ENCODE measurements at places on chromosomes 1 and 21.

DNA sequence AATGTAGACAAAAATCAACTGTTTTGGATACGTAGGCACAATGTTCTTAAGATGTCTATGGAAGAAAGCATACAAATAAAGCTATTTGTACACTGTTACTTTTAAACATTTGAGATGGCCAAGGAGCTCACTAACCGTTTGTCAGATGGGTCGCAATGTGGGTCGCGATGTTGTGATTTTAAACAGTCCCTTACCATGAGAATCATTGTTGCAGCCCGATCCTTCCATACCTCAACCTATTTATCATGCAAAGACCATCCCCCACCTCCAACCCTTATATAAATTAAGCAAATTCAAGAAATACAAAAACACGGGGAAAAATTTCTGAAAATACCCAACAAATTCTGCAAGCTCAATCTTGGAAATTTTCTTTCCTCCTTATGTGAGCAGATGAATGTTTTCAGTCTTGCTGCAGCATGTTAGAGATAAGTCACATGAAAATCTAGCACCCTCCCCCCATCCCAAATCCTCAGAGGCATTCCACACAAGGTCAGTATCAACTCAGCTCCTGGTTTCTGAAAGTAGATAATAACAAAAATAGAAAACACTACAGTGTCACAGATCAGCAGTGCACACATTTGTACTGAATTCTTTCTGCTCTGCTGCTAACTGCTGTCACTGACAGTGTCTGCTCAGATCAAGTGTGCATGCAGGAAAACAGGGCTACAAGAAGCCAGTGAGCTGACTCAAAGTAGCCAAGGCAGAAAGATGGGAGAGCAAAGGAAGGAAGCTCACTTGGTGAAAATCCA, 92.9 kb upstream of the TTC39A start:
- DNase-seq = no peak

DNA sequence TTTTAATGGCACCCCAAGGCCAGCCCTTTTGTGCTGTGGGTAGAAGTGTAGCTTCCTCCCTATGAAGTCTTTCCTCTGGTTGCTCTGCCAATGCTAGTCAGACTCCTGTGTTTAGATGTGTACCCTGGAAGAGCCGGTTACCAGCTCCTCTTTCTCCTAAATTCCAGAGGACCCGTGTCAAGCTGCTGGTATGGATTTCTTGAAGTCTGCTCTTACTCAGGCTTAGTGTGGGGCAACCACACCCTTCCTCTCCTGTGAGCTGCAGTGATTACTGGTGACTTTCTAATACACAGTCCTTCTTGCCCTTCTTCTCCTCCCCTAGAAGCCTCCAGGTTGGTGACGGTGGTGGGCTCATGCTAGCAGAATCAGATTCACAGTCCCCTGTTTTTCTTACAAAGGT, 74.1 kb upstream of the AKT3 start:
- no peak for DNase-seq

- DNase-seq = no peak
Observed at GRCh38 chr1:226309398-226310244, 657 bp upstream of the LIN9 start.

- no peak for DNase-seq
Observed at GRCh38 chr1:27010226-27010994, 2.2 kb downstream of the TENT5B start.

DNA sequence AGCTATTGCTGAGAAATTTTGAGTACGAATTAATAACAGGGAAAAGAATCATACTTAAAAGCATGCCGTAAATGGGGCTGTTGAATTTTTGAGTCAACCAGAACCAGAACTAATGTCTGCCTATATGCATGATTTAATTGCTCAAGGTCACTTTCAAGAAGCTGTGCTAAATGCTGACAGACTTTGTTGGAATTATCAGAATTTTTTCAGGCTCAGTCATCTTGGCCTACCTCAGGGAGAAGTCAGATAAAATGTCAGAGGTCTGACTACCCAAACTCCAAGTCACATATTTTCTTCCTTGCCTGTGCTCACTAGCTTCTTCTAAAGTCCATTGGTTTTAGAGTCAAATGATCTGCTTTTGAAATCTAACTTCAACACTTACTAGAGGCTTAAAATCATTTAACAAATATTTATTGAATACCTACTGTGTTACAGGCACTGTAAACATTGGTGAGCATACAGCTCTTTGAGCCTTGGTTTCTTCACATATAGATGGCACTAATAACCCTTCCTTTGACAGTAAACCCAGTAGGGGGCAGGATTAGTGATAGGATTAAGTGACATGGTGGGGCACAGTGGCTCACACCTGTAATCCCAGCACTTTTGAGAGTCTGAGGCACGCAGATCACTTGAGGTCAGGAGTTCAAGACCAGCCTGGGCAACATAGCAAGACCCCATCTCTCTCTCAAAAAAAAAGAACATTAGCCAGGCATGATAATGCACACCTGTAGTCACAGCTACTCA, 121.2 kb upstream of the SLC44A3 start:
- DNase-seq = no peak

GRCh38 chr1:84365225-84366221, 32.8 kb upstream of the DNASE2B start:
- no peak for DNase-seq

DNA sequence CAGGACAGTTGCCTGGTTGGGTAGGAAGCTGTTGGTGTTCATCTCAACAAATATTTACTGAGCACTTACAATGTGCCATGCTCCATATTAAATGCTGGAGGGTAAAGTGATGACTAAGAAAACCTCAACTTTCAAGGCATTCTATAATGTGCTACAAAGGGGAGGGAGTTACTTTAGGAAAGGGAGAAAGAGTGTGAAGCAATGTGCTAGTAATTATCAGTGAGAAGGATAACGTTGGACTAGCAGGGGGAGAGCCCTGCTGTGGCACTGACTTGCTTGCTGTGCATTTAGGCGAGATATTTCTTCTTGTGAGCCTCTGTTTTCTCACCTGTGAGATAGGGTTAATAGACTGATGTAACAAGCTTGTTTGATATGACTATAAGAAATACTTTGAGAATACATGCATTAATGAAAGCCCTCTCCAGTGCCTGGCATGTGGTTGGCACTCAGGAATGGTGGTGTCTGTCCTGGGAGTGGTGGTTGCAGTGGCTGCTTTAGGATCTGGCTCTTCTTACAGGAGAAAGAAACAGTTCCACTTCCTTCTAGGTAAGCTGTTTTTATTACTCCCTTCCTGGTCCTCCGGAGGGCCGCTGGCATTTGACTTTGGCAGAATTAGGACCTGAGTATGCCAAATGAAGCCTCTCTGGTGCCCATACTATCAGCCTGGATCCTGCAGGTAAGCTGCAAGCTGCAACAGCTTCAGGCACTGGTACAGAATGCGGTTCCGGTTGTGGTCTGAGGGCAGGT, 111.1 kb upstream of the COA6 start:
- no peak for DNase-seq

DNA sequence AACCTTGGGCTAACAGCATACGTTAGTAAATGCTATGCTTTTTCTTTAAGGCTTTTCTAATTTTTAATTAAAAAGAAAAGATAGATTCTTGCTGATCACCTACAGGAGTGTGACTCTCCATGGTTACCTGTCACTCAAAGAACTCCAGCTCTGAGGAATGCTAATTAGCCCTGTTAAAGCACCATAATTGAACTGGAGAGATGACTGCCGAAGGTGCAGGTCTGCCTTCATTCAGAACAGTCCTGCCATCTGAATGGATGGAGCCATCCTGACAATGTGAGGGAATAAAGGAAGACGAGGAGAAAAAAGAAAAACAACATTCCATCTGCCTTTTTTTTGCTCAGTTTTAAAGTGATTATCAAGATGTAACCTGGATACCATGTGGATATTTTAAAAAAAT, 94.6 kb downstream of the ATP6V1G3 start:
- no peak for DNase-seq

DNA sequence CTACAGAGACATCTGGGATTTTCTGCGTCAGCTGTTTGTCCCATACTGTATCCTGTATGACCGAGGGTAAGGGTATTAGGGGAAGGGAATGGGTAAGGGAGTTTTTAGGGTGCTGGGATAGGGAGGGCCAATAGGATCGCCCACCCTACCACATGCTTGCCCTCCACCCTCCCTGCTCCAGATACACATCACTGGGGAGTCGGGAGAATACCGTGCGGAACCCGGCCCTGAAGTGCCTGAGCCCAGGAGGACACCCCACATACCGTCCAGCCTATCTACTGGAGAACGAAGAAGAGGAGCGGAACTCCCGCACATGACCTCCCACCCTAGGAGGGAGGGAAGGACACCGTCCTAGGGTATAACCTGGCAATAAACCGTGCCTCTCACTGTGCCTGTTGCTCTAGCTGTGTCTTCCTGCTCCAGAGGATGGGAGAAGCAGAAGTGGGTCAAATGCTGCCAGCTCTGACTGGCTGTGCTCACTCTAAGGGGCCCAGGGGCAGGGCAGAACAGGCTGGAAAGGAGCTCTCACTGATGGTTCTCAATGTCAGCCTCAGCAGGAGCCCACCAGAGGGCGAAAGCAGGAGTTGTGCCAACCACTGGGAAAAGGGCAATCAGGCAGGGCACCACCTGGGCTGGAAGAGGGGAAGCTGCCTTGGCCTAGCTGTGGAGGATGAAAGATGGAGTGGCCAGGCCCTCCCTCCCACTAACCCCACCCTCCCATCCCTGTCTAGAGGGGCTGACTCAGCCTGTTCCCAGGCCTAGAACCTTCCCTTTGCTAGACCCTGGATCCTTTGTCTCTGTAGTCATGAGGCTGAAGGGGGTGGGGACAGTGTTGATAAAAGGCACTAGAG, 440 bp upstream of the LENEP start:
- DNase-seq = no peak

- no peak for DNase-seq
Observed at GRCh38 chr1:24202987-24203386, 15.9 kb upstream of the IFNLR1 start.

DNA sequence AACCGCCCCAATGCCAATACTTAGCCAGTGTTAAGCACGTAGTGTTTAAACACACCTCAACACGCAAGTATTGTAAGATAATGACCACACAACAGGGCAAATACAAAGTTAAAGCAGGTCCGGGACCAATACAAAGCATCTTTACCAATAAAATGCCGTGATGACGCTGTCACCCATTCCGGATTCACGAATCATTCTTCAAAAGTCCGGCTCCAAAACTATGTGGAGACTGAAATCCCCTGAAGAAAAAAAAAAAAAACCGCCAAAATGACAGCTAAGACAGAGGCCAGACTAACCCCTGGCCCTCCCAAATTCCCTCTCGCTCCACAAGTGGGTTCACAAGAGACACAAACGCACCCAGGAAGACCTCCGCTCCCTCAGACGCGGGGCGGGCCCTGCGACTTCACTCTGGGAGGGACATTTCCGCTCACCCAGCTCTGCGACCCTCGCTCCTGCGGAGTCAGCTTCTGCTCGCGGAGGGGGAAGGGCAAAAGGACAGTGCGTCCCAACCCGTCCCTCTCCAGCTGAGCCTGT, 625 bp upstream of the DARS2 start:
- DNase-seq = no peak

GRCh38 chr1:198220428-198220827, 63.6 kb downstream of the NEK7 start:
- DNase-seq = no peak

All from activated T-cell treated with anti-CD3 and anti-CD28 coated beads for 1 hour (primary cell).